ENCODE measurements at places on chromosomes 7 and 10. TPM values are rescaled to one million over a fixed set of nuclear protein-coding genes. Genes with fewer than 3 reads are reported as not detected.

DNA sequence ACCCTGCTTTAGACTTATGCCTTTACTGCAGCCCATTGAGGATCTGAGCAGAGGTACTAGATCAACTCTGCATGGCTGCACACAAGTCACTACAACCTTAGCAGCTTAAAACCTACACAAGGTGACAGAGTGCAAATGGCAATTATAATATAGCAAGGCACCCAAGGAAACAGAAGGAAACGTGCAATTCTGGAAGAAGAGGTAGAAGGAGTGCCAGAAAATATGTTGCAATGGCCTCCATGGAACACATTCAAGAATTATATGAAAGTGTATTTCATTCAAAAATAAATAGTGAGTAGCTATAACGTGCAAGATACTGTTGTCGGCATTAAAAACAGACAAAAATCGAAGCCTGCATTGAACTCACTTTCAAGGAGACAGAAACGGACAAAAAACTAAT lies 2.9 kb upstream of the AKR1C8 start:
- DNase-seq: no peak

GRCh38 chr10:91219371-91220193 lies 881 bp upstream of the PCGF5 start:
- no peak for DNase-seq

- DNase-seq: no peak
Observed at GRCh38 chr10:89789188-89789877, 87.9 kb downstream of the KIF20B start.

DNA sequence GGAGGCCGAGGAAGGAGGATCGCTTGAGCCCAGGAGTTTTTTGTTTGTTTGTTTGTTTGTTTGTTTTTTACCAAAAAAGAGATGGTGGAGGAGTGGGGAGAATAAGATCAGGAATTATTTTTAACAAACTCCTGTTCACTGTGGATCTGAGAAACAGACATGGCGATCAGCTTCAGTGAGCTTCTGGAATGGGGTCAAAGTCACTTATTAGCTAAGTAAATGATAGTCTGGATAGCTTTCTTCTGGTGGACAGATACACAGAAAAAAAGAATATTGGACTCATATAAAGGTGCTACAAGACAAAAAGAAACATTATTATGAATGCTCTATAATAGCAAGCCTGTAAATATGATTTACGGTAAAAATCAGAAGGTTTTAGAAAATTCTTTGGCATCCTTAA lies 85.1 kb downstream of the POU6F2 start:
- no peak for DNase-seq

- DNase-seq: peak; percentile 90
Observed at GRCh38 chr7:141354251-141354650, 197.0 kb upstream of the AGK start.

DNA sequence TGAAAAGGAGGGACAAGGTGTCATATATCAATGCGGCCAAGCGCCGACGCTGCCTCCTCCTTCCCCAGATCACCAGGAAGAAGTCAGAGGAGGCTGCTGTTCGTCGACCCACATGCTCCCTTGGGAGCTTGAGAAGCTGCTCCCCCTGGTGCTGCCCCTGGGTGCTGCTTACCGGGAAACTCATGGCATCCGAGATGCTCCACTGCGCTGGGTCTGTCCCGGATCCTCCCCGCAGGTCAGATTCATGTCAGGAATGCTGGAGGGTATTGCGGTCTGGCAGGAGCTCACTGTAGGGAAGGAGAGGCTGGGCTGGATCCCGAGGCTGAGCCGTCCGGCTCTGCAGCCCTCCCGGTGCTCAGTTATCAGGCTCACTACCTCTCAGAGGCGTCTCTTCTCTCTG lies 123.7 kb upstream of the FAM20C start:
- peak; percentile 99 for DNase-seq

DNA sequence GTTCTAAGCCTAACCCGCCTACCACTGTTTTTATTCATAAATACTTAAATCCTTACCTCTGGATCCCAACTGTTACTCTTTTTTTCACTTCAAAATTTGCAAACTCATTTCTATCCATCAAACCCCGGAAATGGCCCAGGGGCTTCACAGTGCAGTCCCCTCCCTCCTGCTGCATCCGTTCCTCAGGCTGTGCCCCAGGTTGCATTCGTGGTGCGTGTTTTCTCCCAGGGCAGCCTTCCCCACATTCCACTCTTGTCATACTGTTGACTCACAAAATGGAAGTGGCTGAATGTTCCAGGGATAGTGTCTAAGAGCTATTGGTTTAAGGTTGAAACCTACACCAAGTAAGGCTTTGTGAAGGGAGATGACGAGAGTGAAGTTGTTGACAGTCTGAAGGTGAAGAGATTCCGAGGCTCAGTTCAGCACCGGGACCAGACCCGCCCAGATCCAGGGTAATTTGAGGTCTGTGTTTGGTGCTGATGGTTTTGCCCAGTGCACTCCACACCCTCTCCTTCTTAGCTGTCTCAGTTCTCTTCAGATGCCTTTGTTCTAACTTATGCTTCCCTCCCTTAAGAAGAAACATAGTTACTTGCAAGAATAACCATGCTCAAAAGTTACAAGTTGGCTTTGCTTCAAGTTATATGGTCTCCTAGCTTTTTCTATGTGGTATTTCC lies 7.7 kb downstream of the INSIG1 start:
- DNase-seq: no peak

GRCh38 chr7:20188567-20188966 lies 28.6 kb downstream of the MACC1 start:
- no peak for DNase-seq

GRCh38 chr10:119243967-119244366 lies 36.6 kb downstream of the GRK5 start:
- no peak for DNase-seq

DNA sequence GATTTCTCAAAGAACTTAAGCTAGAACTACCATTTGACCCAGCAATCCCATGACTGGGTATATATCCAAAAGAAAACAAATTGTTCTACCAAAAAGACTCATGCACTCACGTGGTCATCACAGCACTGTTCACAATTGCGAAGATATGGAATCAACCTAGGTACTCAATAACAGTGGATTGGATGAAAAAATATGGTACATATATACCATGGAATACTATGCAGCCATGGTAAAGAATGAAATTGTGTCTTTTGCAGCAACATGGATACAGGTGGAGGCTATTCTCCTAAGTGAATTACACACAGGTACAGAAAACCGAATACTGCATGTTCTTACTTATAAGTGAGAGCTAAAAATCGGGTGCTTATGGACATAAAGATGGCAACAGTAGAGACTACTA lies 61.8 kb downstream of the PIK3CG start:
- DNase-seq: no peak

DNA sequence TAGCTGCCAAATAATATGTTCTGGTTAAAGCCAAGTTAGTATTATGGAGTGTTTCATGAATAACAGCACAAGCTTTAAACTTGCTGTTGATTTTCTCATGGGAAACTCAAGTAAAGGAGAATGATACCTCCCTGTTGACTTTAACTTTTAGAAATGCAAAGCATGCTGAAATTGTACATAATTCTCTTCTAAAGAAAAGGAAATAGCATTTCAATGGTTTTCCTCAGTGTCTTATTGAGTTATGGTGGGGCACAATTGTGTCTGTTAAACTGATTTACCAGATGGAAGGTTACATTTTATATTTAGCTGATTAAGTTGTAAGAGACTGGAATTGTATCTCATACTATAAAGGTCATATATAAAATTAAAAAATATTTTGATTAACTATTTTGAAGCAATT lies 119.3 kb downstream of the HDAC9 start:
- no peak for DNase-seq

The ACTA2 gene
- total RNA-seq: 50.3 TPM

The ACSM6 gene
- total RNA-seq: not detected

The GRM8 gene
- not detected for total RNA-seq

The MSS51 gene
- total RNA-seq: 0.24 TPM

All from RPMI7951 (cell line).